ENCODE measurements at places on chromosomes 1 and 21. TPM values are rescaled to one million over a fixed set of nuclear protein-coding genes. Genes with fewer than 3 reads are reported as not detected.
A peak's percentile ranks its signal among the peaks of the same experiment; 100 is the strongest.

GRCh38 chr1:185939142-185939541 lies 205.0 kb downstream of the HMCN1 start:
- no peak overlapping the region for H3K27ac ChIP-seq
- no peaks in the 10 kb centered on the region for H3K36me3 ChIP-seq
- H3K4me1 ChIP-seq = no peaks in the 10 kb centered on the region
- peaks cover 2% of the 10 kb centered on the region for H3K27me3 ChIP-seq

GRCh38 chr1:93815366-93816110 lies 63.5 kb downstream of the DNTTIP2 start:
- H3K4me3 ChIP-seq = no peak overlapping the region
- H3K4me1 ChIP-seq = peaks cover 13% of the 10 kb centered on the region
- no peaks in the 10 kb centered on the region for H3K36me3 ChIP-seq

DNA sequence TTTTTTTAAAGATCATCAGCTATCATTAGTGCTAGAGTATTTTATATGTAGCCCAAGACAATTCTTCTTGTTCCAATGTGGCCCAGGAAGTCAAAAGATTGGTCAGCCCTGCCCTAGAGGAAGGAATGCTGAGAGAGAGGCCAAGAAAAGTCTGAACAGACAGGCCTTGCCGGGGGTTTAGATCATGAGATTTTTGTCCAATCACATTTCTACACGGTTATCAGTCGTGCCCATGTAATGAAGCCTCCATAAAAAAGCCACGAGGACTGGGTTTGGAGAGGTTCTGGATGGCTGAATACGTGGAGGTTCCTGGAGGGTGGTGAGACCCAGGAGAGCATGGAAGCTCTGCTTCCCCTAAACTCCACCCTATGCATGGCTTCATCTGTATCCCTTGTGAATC lies 24.3 kb upstream of the ENO1 start:
- H3K27me3 ChIP-seq = no peaks in the 10 kb centered on the region
- no peak for DNase-seq
- H3K4me1 ChIP-seq = peaks cover 48% of the 10 kb centered on the region
- H3K27ac ChIP-seq = peak overlapping the region; percentile 83
- peaks cover 20% of the 10 kb centered on the region for H3K36me3 ChIP-seq

DNA sequence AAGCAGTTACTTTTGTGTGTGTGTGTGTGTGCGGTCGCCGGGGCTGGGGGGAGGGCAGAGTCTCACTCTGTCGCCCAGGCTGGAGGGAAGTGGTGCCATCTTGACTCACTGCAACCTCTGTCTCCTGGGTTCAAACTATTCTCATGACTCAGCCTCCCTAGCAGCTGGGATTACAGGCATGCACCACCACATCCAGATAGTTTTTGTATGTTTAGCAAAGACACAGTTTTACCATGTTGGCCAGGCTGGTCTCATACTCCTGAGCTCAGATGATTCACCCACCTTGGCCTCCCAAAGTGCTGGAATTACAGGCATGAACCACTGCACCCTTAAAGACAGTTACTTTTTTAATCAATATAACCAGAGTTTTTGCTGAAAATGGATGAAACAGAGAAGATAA lies 207.0 kb downstream of the PTPRC start:
- no peak overlapping the region for H3K4me3 ChIP-seq
- H3K27me3 ChIP-seq = no peaks in the 10 kb centered on the region
- H3K27ac ChIP-seq = no peak overlapping the region

NT5C1A gene
- total RNA-seq = 0.31 TPM

- H3K36me3 ChIP-seq = peaks cover 47% of the 10 kb centered on the region
- peak; percentile 98 for DNase-seq
- H3K4me1 ChIP-seq = peaks cover 43% of the 10 kb centered on the region
- no peaks in the 10 kb centered on the region for H3K27me3 ChIP-seq
Measured at GRCh38 chr1:6026095-6026809, 19.4 kb upstream of the KCNAB2 start.

GRCh38 chr1:42873670-42874069 lies 27.3 kb downstream of the ZNF691 start:
- no peak overlapping the region for H3K27ac ChIP-seq
- DNase-seq = no peak
- H3K4me1 ChIP-seq = peaks cover 2% of the 10 kb centered on the region
- no peaks in the 10 kb centered on the region for H3K36me3 ChIP-seq
- H3K27me3 ChIP-seq = peaks cover 32% of the 10 kb centered on the region

DNA sequence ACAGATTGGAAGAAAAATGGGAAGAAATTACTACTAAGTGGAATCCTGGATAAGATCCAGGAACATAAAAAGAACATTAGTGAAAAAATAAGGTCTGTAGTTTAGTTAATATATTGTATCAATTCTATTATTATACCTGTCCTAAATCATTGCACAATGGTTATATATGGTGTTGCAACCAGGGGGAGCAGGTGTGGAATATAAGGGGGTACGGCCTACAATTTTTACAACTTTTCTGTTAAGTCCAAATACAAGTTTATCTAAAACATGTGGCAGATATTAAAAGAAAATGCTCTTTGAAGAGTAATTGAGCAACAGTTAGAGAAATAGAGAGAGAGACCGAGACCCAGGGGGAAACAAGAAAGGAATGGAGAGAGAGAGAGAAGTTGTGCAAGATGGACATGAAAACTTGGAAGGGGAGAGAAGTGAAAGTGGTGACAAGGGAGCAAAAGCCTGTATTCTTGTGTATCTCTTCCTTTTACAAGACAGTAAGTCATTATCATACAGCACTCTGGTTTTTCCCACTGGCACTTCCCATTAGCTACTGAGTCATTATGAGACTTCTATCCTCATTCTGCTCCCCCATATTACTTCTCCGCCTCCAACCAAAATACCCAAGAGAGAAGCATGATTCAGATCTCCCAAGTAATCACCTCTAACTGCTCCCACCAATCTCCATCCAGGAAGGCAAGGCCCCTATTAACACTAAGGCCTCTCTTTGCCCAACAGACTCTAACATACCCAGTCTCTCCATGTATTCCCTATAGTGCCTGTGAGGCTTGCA lies 22.3 kb upstream of the TRAF3IP3 start:
- peaks cover 49% of the 10 kb centered on the region for H3K4me1 ChIP-seq
- peak overlapping the region; percentile 60 for H3K4me3 ChIP-seq
- no peak for DNase-seq
- no peaks in the 10 kb centered on the region for H3K27me3 ChIP-seq

RIPPLY3 gene
- total RNA-seq = 0.26 TPM

- peaks cover 7% of the 10 kb centered on the region for H3K36me3 ChIP-seq
- DNase-seq = no peak
- H3K4me1 ChIP-seq = peaks cover 3% of the 10 kb centered on the region
- no peaks in the 10 kb centered on the region for H3K27me3 ChIP-seq
- H3K27ac ChIP-seq = no peak overlapping the region
Measured at GRCh38 chr1:100188617-100189016, 10.6 kb upstream of the LRRC39 start.

SDE2 gene
- 27.1 TPM for total RNA-seq

CCDC17 gene
- total RNA-seq = 2.8 TPM

- H3K27ac ChIP-seq = no peak overlapping the region
- no peaks in the 10 kb centered on the region for H3K4me1 ChIP-seq
- peaks cover 66% of the 10 kb centered on the region for H3K36me3 ChIP-seq
- H3K27me3 ChIP-seq = no peaks in the 10 kb centered on the region
Measured at GRCh38 chr1:39752703-39753102, 14.0 kb downstream of the PPIE start.

DNA sequence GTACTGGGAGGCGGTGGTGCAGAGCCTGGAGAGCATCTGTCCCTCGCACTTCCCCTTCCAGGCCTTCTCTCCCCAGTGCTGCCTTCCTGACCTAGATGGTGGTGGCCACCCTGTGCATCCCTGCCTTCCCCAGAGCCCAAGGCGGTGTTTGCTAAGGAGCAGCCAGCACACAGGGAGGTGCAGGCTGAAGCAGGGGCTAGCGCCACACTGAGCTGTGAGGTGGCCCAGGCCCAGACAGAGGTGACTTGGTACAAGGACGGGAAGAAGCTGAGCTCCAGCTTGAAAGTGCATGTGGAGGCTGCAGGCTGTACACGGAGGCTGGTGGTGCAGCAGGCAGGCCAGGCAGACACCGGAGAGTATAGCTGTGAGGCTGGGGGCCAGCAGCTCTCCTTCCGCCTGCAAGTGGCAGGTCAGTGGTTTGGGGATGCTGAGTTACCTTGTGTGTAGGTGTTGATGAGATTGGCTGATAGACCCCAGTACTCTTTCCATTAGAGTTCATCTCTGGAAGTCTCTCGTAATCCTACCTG lies 51.6 kb downstream of the OBSCN start:
- no peak overlapping the region for H3K27ac ChIP-seq
- peak; percentile 43 for DNase-seq
- H3K4me1 ChIP-seq = no peaks in the 10 kb centered on the region
- no peaks in the 10 kb centered on the region for H3K27me3 ChIP-seq

IPP gene
- 15.3 TPM for total RNA-seq

RNU11 gene
- total RNA-seq = not detected

LRRN2 gene
- total RNA-seq = 0.05 TPM

- DNase-seq = no peak
- H3K36me3 ChIP-seq = peaks cover 17% of the 10 kb centered on the region
- H3K27me3 ChIP-seq = no peaks in the 10 kb centered on the region
- H3K4me1 ChIP-seq = no peaks in the 10 kb centered on the region
Measured at GRCh38 chr21:36932161-36932816, 34.2 kb downstream of the HLCS start.

DNA sequence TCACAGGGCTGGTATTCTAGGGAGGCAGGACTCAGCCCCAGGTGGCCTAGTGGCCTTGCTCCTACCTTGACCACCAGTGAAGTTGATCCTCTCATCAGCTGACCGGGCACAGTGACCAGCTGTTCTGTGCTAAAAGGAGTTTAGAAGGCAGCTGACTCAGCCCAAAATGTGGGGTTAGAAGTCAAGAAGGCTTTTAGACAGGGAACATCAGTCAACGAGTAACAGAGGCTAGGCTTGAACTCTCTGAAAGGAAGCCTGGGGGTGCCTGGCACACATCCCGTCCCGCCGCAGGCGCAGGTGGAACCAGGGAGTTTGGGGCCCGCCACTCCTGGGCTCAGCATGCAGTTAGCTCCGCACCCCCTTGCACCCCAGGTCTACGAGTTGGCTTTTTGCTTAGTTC lies 114.9 kb upstream of the SLC45A1 start:
- H3K4me3 ChIP-seq = no peak overlapping the region
- H3K27me3 ChIP-seq = peaks cover 3% of the 10 kb centered on the region
- no peak for DNase-seq
- no peaks in the 10 kb centered on the region for H3K36me3 ChIP-seq
- peaks cover 2% of the 10 kb centered on the region for H3K4me1 ChIP-seq

GRCh38 chr1:81729818-81730217 lies 70.9 kb upstream of the ADGRL2 start:
- no peaks in the 10 kb centered on the region for H3K27me3 ChIP-seq
- H3K27ac ChIP-seq = no peak overlapping the region
- no peaks in the 10 kb centered on the region for H3K4me1 ChIP-seq
- H3K4me3 ChIP-seq = no peak overlapping the region
- no peak for DNase-seq

GRCh38 chr21:35059742-35060141 lies 10.6 kb upstream of the RUNX1 start:
- no peaks in the 10 kb centered on the region for H3K36me3 ChIP-seq
- no peak for DNase-seq
- peaks cover 1% of the 10 kb centered on the region for H3K27me3 ChIP-seq
- no peak overlapping the region for H3K27ac ChIP-seq
- H3K4me1 ChIP-seq = peaks cover 24% of the 10 kb centered on the region

SYCP1 gene
- not detected for total RNA-seq

DYNLT5 gene
- total RNA-seq = not detected

DNA sequence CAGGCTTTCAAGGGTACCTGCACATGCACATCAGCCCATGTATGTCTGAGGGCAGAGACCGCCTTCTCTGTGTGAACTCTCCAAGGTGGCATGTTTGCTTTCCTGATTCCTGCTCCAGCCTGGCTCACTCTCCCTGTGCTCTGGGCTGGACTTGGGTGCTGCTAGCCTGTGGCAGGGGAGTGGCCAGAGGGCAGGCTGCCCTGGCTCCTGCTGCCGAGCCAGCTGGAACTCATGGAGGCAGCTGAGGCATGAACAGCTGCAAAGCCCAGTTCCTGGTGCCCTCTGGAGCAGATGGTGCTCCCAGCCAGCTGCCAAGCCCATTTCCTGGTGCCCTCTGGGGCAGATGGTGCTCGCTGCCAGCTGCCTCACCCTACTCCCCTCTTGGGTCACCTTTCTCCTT lies 7.6 kb downstream of the UBL4B start:
- peaks cover 2% of the 10 kb centered on the region for H3K4me1 ChIP-seq
- H3K27ac ChIP-seq = no peak overlapping the region
- peaks cover 3% of the 10 kb centered on the region for H3K36me3 ChIP-seq
- peaks cover 12% of the 10 kb centered on the region for H3K27me3 ChIP-seq
- no peak overlapping the region for H3K4me3 ChIP-seq
- no peak for DNase-seq

- peaks cover 10% of the 10 kb centered on the region for H3K36me3 ChIP-seq
- peak overlapping the region; percentile 81 for H3K27ac ChIP-seq
Measured at GRCh38 chr1:89069951-89070350, 4.9 kb upstream of the GBP1 start.

DNA sequence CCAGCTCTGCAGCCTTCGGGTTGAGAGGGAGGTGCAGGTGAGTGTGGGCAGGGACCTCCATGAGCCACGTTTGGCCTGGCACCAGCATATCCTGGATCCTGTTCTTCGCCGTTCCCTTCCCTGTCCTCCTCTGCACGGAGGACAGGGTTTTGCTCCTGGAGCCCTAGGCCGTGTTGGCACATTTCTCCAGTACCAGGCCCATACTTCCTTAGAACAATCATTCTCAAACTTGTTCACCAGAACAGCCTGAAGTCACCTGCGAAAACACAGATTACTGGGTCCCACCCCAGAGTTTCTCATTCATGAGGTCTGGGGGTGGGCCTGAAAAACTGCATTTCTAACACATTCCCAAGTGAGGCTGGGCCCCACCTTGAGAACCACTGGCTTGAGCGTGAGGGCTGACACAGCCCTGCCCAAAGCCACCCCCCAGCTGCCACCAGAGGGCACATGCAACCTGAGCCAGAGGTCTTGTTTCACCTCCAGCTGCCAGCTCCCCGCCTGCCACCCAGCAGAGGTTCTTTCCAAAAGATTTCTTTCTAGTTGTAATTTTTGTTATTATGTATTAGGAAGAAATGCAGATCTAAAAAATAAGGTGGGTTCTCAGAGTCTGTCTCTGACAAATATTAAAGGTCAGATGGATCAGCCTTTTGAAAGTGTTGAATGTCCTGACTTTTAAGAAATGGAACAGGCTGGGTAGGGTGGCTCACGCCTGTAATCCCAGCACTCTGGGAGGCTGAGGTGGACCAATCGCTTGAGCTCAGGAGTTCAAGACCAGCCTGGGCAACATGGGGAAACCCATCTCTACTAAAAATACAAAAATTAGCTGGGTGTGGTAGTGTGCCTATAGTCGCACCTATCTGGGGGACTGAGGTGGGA lies 39.6 kb upstream of the LDLRAP1 start:
- peaks cover 3% of the 10 kb centered on the region for H3K27me3 ChIP-seq
- H3K4me3 ChIP-seq = no peak overlapping the region
- H3K4me1 ChIP-seq = peaks cover 8% of the 10 kb centered on the region
- DNase-seq = peak; percentile 86
- no peak overlapping the region for H3K27ac ChIP-seq
- H3K36me3 ChIP-seq = peaks cover 15% of the 10 kb centered on the region

DNA sequence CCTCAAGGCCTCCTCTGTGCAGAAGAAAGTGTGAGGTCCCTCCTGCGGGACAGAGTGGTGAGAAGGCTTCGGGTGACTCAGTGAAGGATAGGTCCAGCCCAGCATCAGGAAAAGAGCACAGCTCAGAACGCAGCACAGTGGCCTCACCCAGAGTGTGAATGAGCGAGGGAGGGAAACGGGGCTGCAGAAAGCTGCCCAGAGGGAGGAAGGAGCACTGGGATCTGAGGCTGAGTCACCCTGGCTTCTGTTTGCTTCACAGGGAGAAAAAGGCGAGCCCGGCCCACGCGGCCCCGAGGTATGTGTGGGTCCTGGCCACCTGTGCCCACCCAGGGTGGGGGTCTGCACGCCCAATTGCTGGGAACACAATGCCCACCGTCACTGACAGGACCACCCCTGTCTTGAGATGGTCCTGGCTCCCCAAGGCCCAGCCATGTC lies 24.3 kb downstream of the COL6A2 start:
- DNase-seq = no peak
- H3K36me3 ChIP-seq = no peaks in the 10 kb centered on the region
- H3K4me1 ChIP-seq = no peaks in the 10 kb centered on the region
- H3K27ac ChIP-seq = no peak overlapping the region
- no peaks in the 10 kb centered on the region for H3K27me3 ChIP-seq
- H3K4me3 ChIP-seq = no peak overlapping the region
